Cortex of kidney (tissue), 1 donor: ENCODE measurements at places on chromosomes 4 and X.

GRCh38 chrX:97234471-97235081 lies 350.9 kb downstream of the RPA4 start:
- DNase-seq, result no peak

- no peak for DNase-seq
Measured at GRCh38 chr4:28278676-28279075, 1418.0 kb downstream of the STIM2 start.

GRCh38 chr4:144423930-144424329 lies 222.0 kb upstream of the HHIP start:
- DNase-seq, result no peak

GRCh38 chr4:10587697-10588096 lies 96.9 kb downstream of the CLNK start:
- no peak for DNase-seq

DNA sequence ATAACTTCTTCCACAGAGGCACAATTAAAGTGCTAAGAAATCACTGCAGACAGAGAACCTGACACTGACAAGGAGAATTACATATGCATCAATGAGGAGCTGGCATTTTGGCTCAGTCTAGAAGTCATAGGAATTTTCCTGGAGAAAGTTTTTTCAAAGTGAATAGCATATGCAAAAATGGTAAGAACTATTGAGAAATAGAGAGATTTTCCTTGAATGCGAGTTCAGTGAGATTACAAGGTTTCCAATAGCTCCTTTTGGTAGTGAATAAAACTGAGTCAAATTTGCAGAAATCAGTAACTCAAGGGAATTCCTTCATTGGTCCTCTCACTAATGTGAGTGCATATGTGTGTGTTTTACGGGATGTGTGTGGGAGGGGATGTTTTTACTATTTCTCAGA lies 557.5 kb downstream of the PPARGC1A start:
- DNase-seq, result no peak

DNA sequence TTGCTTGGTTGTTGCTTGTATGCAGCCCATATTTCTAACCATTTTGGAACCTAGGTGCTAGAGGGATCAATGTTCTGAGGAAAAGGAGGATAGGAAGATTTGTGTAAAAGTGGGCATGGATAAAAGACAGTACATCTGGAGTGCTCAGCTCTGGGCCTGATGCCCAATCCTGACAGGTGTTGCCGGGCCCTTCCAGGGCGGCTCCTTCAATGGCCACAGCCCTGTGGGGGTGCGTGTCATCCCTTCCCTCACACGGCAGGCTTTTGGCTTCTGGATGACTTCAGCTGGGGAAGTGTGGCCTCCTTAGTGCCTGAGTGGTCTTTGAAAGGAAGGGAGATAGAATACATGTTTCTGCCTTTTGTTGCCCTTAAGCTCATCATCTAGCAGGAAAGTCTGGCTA lies 47.2 kb downstream of the NELFA start:
- no peak for DNase-seq

DNA sequence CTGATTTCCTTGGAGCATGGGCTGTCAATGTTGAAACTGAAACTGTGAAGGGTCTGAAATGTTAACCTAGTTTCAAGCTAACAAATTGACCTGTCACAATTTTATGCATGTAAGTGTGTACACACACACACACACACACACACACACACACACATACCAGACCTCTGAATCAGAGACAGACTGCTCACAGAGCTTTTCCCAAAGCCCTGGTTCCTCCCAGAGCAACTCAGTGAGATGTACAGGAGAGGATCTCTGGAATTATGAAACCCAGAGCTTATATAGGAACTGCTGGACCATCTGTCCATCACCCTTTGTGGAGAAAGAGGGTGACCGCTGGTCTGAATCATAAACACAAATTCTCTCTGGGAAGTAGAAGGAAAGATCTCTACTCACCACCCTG lies 228.1 kb upstream of the PRPS2 start:
- no peak for DNase-seq

- no peak for DNase-seq
Measured at GRCh38 chr4:7798178-7798995, 141.3 kb downstream of the AFAP1 start.

DNA sequence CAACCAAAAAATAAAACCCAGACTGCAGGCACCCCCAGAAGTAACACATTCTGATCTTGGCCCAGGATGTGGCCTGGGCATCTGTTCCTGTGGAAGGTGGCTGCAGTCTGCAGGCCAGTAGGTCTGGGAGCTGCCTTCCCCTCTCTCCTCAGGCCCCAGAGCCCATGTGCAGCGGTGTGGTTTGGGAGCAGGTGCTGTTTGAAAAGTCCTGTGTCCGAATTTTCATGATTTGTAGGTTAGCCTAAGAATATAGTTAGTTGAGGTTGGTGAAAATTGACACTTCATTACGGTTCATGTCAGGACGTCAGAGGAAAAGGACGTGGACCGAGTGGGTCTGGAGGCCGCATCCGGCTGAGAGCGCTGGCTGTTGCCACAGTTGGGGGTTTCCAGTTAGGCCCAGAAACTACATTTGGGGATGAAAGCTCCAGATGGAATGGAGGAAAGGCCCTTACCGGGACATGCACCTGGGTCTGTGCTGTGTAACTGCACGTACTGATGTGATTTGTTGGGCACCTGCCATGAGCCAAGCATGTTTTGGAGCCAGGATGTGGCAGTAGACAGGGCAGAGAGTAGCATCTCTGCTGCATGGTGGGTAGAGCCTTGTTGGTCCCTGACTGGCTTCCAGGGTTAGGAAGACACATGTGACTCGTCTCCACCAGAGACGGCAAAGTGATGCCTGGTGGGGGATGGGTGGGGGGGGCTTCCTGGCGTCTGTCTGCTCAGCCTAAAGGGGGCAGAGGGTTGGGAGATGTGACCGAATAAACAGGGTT lies 21.7 kb upstream of the HGFAC start:
- no peak for DNase-seq
